K562 (cell line): ENCODE measurements at places on chromosomes 4 and X. TPM values are rescaled to one million over a fixed set of nuclear protein-coding genes. Genes with fewer than 3 reads are reported as not detected.

PWWP3B gene
- 0.04 TPM in 1 of 2 replicates, not detected in the other for total RNA-seq

ELK1 gene
- 62.5 and 74.9 TPM in 2 replicates for total RNA-seq

PNMA5 gene
- 0.20 TPM in 1 of 2 replicates, not detected in the other for total RNA-seq

CTAG1B gene
- total RNA-seq, result not detected in 2 replicates

COL25A1 gene
- total RNA-seq, result 0.40 and 0.58 TPM in 2 replicates

CD99L2 gene
- total RNA-seq, result 19.0 and 19.6 TPM in 2 replicates

BANK1 gene
- total RNA-seq, result 0.04 TPM in 1 of 2 replicates, not detected in the other

COX7B2 gene
- 0.47 TPM in 1 of 2 replicates, not detected in the other for total RNA-seq

PAGE5 gene
- total RNA-seq, result 143 and 149 TPM in 2 replicates

FUNDC1 gene
- total RNA-seq, result 18.4 and 19.1 TPM in 2 replicates

RIPPLY1 gene
- total RNA-seq, result not detected in 2 replicates

NUDT11 gene
- total RNA-seq, result 0.09 and 0.11 TPM in 2 replicates

TMSB15C gene
- not detected in 2 replicates for total RNA-seq

CCDC158 gene
- not detected in 2 replicates for total RNA-seq

IQCM gene
- not detected in 2 replicates for total RNA-seq

FAM241A gene
- 5.0 and 5.4 TPM in 2 replicates for total RNA-seq

MMRN1 gene
- 0.02 and 0.04 TPM in 2 replicates for total RNA-seq

CSAG1 gene
- total RNA-seq, result 56.2 and 58.3 TPM in 2 replicates

ZNF141 gene
- total RNA-seq, result 0.09 and 0.16 TPM in 2 replicates

CACNA1F gene
- total RNA-seq, result 0.04 TPM in 2 replicates

NPY5R gene
- not detected in 2 replicates for total RNA-seq

LONRF3 gene
- 9.4 and 10.1 TPM in 2 replicates for total RNA-seq

AFM gene
- 0.07 TPM in 1 of 2 replicates, not detected in the other for total RNA-seq

LIMCH1 gene
- total RNA-seq, result 0.18 and 0.35 TPM in 2 replicates

NDST3 gene
- not detected in 2 replicates for total RNA-seq

TRPC3 gene
- 0.13 and 0.20 TPM in 2 replicates for total RNA-seq

NAA10 gene
- total RNA-seq, result 226 and 231 TPM in 2 replicates

MAGEA2 gene
- 23.5 and 27.5 TPM in 2 replicates for total RNA-seq

TCEAL5 gene
- total RNA-seq, result not detected in 2 replicates

TAF7L gene
- total RNA-seq, result not detected in 2 replicates

TKTL2 gene
- total RNA-seq, result 0.07 and 0.09 TPM in 2 replicates

PCSK1N gene
- 0.36 and 0.55 TPM in 2 replicates for total RNA-seq
